CD4-positive, alpha-beta T cell treated with Interleukin-2 at 100 ng/mL for 4 hours (primary cell): ENCODE measurements at places on chromosomes 12 and 14.

GRCh38 chr14:53472306-53472705 is 319.2 kb upstream of the DDHD1 start:
- DNase-seq = no peak

DNA sequence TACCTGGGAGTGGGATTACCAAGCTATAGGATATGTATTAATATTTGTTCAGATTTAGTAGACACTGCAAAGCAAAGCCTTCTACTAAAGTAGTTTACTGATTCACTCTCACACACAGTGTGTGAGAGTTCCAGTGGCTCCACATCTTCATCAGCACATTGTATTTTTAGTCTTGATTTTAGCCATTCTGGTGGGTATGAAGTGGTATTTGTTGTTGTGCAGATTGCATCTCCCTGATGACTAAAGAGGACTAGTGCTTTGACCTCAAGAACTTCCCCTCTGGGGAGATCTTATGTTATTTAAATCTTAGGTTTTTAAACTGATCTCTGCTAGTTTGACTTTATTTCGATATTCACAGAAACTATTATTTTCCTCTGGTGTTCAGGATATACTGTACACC is 479.7 kb upstream of the RGS6 start:
- DNase-seq = no peak

DNA sequence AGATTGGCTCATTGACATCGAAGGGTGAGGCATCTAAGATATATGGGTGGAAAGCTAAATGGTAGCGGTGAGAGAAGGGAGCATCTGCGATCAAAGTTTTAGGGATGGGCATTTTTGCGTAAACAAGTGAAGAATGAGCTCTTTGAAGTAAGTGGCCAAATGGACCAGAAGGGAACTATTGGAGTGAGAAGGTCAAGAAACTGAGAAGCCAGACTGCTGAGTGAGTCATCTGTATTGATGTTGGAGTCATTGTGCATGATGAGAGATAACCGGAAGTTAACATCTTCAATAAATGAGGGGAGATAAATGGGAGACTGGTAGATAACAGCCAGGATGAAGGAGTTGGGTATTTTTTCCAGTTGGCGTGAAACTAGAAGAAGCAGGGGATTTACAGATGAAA is 271.9 kb upstream of the PDE3A start:
- DNase-seq = no peak

- DNase-seq = no peak
Observed at GRCh38 chr14:75335571-75335970, 56.9 kb downstream of the FOS start.

DNA sequence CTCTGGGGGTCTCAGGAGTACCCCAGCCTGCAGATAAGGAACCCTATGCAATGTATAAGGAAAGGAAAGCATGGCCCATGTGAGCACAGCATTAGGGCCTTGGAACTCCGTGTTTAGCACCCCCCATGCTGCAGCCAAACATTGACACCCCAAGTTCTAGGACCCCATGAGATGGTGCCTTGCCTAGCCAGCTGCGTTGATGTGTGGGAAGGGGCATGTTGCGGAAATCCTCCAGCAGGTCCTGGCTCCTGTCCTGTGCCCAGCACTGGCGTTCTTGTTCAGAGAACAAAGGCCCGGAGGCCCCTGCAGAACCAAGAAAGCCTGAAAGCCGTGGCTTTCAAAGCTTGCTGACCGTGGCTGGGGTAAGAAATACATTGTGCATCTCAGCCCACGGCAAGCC is 99.4 kb upstream of the DIO3 start:
- no peak for DNase-seq

DNA sequence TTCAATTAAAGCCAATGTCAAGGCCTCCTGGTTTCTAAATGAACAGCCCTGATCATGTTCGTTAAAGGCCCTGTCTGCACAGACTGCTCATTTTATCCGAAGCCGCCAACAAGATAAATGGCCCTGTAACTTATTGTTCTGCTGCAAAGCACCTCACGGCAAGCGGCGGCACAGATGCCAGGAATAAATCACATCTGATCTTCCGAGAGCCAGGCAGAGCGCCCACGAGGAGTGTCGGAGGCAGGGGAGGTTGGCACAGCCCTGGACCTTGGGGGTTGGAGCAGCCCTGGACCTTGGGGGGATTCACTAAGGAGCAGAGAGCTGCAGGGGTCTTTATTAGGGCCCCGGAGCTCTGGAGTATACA is 110.5 kb downstream of the SCARB1 start:
- no peak for DNase-seq

GRCh38 chr12:1879633-1880032 is 38.8 kb downstream of the CACNA2D4 start:
- DNase-seq = no peak

- DNase-seq = no peak
Observed at GRCh38 chr12:95446506-95446900, 27.4 kb upstream of the METAP2 start.

GRCh38 chr14:64753999-64754398 is 49.8 kb downstream of the PLEKHG3 start:
- no peak for DNase-seq

- no peak for DNase-seq
Observed at GRCh38 chr12:82438356-82438755, 80.0 kb downstream of the METTL25 start.

DNA sequence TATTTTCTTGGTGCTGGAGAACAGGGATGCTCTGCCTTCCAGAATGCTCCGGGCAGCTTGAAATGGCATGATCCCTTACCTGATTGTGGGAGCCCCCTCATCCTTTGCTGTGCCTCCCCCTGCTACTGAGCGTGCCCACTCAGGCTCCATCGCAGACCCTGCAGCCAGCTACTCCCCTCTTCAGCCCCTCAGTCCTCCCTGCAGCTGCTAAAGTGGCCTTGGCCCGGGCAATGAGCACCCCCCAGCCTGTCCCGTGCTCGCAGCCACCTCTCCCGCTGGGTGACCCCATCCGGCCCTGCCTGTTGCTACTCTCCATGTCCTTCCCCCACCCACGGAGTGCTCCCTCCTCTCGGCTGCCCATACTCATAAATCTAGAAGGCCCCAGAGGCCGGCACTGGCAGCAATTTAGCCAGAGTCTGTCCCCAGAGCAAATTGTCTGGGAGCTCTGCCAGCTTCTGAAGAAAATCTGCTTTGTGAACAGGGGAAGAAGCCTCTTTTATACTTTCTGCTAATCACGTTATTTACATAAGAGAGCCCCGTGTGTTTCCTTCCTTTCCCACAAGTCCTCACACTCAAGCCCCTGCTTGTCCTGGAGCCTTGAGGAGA is 143.7 kb upstream of the FRMD6 start:
- DNase-seq = no peak

DNA sequence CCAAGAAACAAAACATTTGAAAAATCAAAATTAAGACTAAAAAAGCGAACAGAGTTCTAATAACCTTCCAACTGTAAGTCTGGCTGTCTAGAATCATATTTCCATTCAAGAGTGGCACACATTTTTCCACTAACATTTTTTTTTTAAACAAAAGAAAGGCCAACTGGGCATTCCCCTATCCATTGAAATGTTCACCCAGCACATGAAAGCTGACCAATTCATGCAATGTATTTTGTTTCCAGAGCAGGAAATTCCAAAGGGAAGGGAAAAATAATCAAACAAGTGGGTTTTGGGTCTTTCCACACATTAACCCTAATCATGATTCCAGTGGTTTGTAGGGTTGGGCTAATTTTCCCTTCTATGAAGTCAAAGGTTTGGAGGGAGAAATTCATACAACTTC is 206.5 kb downstream of the CALM1 start:
- DNase-seq = no peak

- DNase-seq = no peak
Observed at GRCh38 chr14:32679927-32680612, 258.6 kb upstream of the NPAS3 start.
